ENCODE measurements at places on chromosomes 6 and 20. TPM values are rescaled to one million over a fixed set of nuclear protein-coding genes. Genes with fewer than 3 reads are reported as not detected.

HDGFL1 gene
- total RNA-seq: not detected

METTL24 gene
- total RNA-seq: 23.5 TPM

DNA sequence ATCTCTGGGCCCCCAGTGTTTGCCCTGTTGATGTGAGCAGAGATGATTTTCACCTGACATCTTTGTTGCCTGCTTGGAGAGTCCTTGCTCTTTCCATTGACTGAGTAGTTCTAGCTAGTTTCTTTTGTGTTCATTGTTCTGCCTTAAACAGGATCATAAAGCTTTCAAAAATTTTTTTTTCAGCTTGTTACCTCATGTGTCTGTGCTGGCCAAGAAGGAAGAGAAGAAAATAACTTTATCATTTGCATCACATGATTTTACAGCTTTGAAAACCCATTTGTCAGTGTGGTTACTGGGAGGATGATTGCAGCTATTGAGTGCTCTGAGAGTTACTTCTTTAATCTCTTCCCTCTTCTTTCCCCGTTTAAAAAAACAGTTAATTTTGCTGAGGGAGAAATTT, 16.0 kb downstream of the FOXO3 start:
- no peak for DNase-seq

MCM8 gene
- total RNA-seq: 4.9 TPM

All from mucosa of descending colon (tissue), 3 donors.